NCI-H774 (cell line): ENCODE measurements at places on chromosomes 5 and 9.

GRCh38 chr5:145588558-145588957, 246.6 kb downstream of the PRELID2 start:
- no peak for DNase-seq

DNA sequence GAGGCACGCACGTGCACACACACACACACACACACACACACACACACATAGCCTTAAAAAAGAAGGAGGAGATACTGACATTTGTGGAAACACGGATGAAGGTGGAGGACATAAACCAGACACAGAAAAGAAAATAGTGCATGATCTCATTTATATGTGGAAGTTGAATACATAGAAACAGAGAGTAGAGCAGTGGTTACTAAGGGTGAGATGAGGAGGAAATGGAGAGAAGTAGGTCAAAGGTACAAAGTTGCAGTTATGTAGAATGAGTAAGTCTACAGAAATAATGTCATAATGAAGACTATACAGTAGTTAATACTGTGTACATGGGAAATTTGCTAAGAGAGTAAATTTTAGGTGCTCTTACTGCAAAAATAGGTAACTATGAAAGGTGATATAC, 412.2 kb upstream of the CDH9 start:
- DNase-seq: peak; percentile 21

DNA sequence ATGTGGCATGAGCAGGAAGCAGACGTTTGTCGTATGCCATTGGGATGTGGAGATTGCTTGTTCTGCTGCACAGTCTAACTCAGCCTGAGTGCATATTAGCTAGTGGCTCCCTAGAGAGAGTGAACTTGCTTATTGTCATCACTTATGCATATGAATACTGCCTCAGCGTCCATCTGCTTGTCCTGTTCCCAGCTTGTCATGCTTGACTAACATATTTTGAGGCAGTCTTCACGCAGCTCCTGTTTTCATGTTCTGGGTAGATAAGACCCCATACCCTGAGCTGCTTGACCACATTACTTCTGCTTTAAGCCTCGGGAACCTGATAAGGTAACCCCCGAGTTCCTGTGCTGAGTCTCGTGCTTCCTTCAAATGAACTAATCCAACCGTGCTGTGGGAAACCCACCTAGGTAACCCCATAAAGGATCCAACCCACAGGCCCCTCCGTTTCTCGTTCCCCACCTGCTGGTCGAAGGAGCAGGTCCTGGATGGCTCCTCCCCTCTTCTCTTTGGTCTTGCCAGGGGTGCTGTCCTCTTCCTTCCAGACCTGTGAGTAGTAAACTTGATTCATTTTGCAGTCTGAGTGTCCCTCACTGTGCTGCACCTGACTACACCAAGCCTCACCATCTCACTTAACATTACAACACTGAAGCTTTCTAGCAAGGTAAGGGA, 25.0 kb downstream of the ANKRD33B start:
- no peak for DNase-seq

GRCh38 chr9:99807276-99807852, 14.3 kb upstream of the NR4A3 start:
- DNase-seq: no peak

GRCh38 chr5:173592050-173592669, 24.3 kb downstream of the BOD1 start:
- no peak for DNase-seq

- no peak for DNase-seq
Measured at GRCh38 chr5:121350181-121350930, 501.3 kb upstream of the FTMT start.

- no peak for DNase-seq
Measured at GRCh38 chr5:94094793-94095441, 353.5 kb upstream of the POU5F2 start.

GRCh38 chr5:118593003-118593328, 395.4 kb downstream of the DTWD2 start:
- DNase-seq: no peak

DNA sequence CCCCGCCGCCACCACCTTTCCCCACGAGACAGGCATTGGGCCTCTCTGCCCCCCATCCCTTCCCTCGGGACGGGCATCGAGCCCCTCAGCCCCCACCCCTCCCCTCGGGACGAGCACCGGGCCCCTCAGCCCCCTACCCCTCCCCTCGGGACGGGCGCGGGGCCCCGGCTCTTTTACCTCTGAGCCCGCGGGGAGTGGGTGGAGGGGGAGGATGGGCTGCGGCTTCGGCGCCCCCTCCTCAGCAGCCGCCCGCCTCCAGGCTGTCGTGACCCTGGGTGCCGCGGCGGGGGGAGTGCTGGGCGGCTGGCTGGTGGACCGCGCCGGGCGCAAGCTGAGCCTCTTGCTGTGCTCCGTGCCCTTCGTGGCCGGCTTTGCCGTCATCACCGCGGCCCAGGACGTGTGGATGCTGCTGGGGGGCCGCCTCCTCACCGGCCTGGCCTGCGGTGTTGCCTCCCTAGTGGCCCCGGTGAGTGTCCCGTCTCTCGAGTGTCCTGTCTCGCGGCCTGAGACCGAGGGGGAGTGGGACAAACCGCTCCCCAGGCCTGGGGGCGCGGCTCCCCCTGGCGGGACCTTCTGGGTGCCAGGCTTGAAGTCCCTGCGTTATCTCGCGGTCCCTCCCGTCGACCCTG, 791 bp downstream of the SLC2A8 start:
- no peak for DNase-seq

DNA sequence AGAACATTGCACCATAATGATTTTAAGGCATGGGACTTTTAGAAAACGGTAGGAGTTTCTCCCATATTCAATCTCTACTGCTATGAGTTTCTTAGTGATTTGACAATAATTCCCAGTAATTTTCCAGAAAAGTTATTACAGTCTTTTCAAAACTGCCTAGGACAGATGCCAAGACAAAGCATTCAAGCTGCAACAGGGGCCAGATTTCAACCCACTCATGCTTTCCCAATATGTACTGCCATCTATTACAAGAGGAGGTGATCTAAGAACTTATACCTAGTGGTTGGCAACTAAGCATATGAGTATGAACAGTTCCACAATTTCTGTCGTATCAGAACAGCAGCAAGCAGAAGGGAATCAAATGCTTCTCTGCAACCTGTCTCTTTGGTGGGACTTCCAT, 95.1 kb upstream of the TMED7 start:
- DNase-seq: no peak

GRCh38 chr9:84955971-84956370, 286.4 kb downstream of the NTRK2 start:
- DNase-seq: no peak

- no peak for DNase-seq
Measured at GRCh38 chr5:76944638-76945037, 8.2 kb upstream of the CRHBP start.

DNA sequence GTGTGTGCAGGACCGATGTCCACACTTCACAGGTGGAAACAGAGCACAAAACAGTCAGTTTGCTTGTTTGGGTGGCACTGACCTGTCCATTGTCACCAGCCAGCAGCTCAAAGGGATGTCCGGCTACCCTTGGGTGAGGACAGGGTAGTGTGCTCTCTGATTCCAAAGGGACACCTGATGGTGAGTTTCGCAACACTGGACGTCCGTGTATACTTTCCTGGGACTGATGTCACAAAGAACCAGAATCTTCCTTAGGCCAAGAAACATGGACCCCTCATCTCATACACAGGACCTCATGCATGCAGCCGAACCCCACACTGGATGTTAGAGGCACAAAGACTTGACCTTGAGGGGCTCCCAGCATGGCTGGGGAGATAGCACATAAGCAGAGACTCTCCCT, 22.2 kb upstream of the CPLX2 start:
- no peak for DNase-seq

DNA sequence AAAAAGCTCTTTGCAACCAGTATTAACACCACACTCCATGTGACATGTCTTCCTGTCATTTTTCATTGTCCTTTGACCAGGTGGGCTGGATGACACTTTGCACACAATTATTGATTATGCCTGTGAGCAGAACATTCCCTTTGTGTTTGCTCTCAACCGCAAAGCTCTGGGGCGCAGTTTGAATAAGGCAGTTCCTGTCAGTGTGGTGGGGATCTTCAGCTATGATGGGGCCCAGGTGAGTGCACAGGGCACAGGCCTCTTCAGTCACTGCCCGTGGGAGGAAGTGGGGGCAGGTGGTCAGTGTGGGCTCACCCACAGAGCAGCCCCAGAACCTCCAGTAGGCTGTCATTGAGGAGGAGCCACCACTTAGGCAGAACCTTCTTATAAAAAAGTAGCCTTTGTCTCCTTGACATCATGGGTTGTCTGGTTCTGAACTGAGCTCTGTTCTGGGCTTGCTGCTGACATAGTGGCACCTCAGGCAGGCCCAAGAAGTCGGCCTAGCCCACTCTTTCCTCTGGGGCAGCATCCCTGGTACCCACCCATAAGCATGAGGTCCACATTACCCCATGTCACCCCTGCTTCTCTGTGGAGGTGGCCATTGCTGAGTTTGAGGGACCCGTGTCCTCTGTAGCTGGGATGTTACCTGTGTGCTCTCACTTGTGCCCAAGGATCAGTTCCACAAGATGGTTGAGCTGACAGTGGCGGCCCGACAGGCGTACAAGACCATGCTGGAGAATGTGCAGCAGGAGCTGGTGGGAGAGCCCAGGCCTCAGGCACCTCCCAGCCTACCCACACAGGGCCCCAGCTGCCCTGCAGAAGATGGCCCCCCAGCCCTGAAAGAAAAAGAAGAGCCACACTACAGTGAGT, 39.3 kb downstream of the SECISBP2 start:
- no peak for DNase-seq

DNA sequence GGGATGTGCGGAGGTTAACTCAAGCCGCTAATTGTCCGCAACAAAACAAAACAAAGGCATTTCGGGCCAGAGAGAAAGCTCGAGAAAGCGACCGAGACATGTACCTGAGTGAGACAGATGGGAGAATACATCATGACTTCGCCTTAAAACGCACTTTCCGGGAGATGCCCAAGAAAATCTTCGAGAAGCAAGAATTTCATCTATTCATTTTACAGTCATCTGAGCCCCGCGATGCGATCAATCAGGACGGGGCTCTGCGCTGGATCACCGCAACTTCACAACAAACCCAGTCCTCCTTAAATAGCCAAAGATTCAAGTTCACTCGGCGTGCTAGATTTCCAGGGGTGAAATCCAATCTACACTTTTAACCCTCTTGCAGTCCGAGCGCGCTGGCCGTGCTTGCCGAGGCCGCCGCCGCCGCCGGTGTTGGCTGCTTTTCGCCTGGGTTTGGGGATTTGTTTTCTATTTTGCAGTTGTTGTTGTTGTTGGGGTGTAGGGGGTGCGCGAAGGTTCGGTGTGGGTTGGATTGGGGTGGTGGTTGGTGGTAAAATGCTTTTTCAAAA, 482 bp downstream of the NFIB start:
- no peak for DNase-seq

- peak; percentile 13 for DNase-seq
Measured at GRCh38 chr9:89623925-89624420, 19.2 kb downstream of the GADD45G start.

- DNase-seq: no peak
Measured at GRCh38 chr9:124441291-124441690, 9.0 kb upstream of the ADGRD2 start.

DNA sequence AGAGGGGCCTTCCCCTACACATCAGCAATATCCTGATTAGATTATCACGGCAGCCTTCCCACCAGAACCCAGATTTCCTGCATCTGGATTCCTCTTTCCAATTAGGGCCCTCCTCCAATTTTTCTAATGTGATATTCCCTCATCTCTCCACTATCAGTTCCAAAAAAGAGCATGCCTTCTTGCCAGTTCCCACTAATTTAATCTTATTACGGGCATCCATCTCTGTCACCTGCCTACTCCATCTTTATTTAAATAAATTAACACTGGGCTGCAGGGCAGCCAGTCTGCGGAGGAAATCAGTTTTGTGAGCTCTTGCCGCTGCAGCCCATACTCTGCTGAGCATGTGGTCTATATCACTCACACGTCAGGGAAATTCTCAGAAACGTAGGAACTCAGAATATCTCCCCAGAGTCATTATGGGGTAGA, 16.6 kb upstream of the FBP2 start:
- no peak for DNase-seq

GRCh38 chr5:172213126-172213525, 19.2 kb downstream of the EFCAB9 start:
- no peak for DNase-seq

GRCh38 chr5:170894665-170895064, 32.8 kb downstream of the RANBP17 start:
- no peak for DNase-seq

DNA sequence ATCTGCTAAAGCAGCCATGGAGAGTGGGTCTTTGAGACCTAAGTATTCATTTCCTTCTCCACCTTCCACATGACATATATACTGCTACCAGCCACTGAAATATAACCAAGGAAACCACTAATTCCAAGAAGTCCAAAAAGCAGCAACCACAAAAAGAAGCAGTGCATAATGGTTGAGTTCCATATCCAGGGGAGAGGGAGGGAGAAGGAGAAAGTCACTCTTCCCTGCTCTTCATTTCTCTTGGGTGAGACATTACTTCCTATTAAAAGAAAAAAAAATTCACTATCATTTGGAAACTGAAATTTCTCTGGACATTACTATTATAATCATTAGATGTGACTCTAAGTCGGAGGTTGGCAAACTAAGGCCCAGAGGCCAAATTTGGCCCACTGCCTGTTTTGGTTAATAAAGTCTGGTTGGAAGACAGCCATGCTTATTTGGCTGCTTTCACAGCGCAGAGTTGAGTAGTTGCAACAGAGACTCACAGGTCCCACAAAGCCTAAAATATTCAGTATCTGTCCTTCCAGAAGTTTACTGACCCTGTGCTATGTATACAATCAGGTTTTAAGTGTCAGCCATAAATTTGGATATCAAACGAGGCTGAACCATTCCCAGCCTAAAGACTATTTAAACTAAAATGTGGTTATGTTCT, 168.6 kb downstream of the MPDZ start:
- DNase-seq: no peak

- no peak for DNase-seq
Measured at GRCh38 chr5:53089481-53089991, 20.0 kb downstream of the MOCS2 start.

DNA sequence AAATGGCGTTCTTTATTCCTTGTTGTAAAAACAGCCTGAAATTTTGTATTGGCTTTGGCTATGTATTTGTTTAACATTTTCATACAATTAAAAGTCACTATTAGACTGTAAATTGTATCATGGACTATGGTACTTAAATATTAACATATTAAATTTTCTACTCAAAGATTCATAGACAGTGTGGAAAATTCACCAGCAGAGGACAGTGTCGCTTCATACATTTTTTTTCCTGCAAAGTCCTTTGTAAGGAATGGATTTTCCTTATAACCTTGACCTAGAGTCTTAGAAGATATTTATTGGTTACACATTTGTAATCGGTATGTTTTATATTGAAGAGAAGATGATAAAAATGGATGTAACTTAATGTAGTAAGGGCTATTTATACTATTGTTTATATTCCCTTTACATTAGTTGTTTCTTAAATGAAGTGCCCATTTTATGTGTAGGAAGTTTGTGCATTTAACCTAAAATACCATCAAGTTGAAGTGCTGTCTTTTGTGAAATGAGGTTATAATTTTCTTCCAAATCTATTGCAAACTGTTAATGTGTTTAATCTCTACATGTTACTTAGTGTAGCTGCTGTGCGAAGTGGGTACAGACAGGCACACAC, 150.1 kb downstream of the KDM4C start:
- no peak for DNase-seq

GRCh38 chr5:152595405-152595804, 190.3 kb upstream of the NMUR2 start:
- no peak for DNase-seq
